ENCODE measurements at places on chromosomes 5 and 9.

- no peak for DNase-seq
These were observed 28.4 kb upstream of the TRIO start for GRCh38 chr5:14114615-14115251.

DNA sequence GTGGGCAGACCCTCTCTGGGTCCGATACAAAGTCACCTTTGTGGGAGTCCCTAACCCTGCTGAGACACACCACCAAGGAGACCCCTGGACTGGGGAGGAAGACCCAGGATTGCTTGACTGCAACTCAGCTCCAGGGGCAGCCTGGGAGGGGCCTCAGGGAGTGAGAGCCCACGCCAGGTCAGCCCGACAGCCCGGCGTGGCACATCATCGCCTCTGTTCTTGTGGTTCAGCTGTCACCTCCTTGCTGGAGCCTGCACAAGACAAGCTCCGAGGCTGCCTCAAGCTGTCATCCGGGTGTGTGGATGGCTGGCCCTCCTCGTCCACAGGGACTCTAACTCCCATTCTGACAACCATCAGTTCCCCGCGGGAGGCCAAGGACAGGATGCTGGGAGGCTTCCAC, 133.6 kb downstream of the ZNF354C start:
- DNase-seq = no peak

GRCh38 chr9:18396102-18396728, 77.7 kb upstream of the ADAMTSL1 start:
- DNase-seq = no peak

- DNase-seq = no peak
These were observed 1.1 kb downstream of the FKBP15 start for GRCh38 chr9:113219969-113220368.

- DNase-seq = no peak
These were observed 30.9 kb downstream of the NR4A3 start for GRCh38 chr9:99852617-99853016.

- DNase-seq = no peak
These were observed 197.9 kb downstream of the GOLPH3 start for GRCh38 chr5:31976169-31976568.

- no peak for DNase-seq
These were observed 3.5 kb downstream of the PAM start for GRCh38 chr5:102758576-102758975.

DNA sequence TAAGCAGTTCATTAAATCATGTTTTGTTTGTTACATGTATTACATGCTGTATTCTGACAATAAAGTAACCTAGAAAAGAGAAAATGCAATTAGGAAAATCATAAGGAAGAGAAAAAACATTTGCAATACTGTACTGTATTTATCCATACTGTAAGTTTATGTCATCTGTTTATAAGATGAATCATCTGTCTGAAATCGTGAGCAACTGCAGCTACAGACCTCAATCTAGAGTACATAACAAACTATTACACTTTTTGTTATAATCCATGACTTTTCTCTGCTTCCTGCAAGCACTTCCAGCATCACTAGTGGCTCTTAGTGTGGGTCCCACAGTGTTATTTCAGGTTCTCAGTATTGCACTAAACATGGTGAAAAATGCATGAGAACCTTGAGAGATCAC, 144.4 kb upstream of the NR4A3 start:
- no peak for DNase-seq

- DNase-seq = no peak
These were observed 1.4 kb downstream of the OTULIN start for GRCh38 chr5:14665949-14666348.

GRCh38 chr5:59528202-59528862, 365.2 kb downstream of the PDE4D start:
- DNase-seq = no peak

DNA sequence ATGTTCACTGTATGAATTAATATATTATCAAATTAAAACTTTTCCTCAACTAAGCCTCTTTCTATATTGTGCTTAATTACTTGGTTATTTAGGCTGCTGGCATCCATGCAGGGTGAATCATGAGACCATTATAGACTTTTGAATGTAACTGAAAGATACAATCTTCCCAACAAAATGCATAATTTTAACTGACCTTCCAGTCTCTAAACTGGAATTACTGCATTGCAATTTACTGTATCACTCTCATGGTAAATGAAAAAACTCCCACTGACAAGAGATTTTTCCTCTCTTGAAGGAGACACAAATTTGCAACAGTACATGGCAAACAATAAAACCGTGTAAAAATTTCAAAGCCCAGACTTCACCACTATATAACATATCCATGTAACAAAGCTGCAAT, 349.5 kb downstream of the DRD1 start:
- no peak for DNase-seq

GRCh38 chr5:22965960-22966359, 112.8 kb upstream of the CDH12 start:
- DNase-seq = no peak

DNA sequence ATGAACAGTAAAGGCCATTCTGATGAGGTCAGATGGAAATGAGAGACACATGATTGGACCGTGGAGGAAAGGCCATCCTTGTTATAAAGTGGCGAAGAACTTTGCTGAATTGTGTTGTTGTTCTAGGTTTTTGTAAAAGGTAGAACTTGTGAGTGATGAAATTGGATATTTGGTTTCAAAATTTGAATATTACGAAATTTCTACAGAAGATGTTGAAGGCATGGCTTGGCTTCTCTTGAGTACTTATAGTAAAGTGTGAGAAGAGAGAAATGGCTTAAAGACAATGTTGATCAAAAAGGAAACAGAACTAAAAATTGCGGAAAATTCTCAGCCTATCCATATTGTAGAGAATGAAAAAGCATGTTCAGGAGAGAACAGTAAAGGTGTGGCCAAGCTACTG, 166.6 kb upstream of the S1PR3 start:
- no peak for DNase-seq

DNA sequence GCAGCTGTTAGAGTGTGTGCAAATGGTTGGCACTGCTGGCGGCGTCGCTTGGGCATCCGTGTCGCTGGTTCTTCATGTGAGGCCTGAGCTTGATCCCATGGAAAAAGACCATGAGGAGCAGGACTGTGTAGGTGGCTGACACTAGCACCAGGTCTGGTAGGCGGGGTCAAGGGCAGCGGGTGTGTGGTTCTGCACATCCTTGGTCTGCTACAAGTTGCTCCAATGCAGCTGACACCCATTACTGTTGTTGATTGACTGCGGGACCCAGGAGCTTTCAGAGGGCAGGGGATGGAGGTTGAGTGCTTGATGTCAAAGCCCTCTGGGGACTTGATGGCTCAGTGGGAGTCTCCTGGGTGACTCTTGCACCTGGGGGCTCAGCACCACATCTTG, 29.0 kb upstream of the PITX1 start:
- no peak for DNase-seq

DNA sequence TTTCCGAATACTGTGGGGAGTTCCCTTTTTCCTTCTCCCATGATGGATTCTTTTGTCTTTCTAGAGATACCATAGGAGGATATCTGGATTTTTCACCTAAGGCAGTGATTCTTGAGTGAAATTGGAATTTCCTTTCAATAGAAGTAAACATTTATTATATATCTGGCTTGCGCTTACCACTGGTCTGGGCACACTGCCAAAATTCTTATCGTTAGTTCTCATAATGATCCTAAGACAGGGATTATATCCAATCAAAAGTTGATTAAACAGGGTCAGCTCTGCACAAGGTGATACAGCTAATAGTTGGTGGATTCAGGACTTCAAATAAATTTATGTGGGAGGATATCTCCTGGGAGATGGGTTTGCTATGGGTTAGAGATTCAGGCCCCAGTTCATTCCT, 9.6 kb downstream of the TLE4 start:
- DNase-seq = no peak

- DNase-seq = no peak
These were observed 9.4 kb downstream of the FYB1 start for GRCh38 chr5:39209924-39210323.

DNA sequence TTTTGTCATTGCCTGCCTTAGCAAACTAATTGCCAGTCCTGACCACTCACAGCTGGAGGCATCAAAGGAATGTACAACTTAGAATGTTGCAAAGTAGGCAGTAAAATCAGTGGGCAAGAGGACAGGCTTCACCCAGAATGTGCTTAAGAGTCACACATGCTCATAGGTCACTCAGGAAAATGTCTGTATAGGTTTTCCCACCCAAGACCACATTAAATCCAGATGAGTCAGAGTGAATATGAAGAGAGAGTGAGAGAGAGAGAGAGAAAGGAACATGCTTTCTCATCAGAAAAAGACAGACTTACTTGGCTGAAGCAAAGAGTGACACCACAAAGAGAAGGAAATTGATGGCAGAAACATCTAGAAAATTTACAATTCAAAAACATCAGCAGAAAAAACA, 37.9 kb downstream of the PLEKHG4B start:
- no peak for DNase-seq

GRCh38 chr9:36797471-36798220, 225.0 kb downstream of the MELK start:
- no peak for DNase-seq

DNA sequence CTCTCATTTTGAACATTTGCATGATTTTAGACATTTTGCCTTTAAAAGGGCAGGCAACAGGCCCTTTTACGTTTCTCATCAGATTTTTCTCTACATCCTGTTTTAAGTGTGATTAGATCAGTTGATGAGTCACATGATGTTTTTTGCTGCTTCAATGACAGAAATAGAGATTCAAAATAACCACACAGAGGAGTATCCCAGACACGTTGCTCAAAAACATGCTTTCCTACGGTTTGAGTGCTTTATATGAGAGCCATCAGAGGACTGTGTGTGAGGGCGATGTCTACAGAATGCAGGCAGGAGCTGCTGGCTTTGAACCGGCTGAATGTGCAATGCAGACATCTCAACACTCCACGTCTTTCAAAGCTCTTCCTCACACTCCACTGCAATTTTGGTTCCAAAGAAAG, 42.1 kb downstream of the OTULIN start:
- DNase-seq = no peak

DNA sequence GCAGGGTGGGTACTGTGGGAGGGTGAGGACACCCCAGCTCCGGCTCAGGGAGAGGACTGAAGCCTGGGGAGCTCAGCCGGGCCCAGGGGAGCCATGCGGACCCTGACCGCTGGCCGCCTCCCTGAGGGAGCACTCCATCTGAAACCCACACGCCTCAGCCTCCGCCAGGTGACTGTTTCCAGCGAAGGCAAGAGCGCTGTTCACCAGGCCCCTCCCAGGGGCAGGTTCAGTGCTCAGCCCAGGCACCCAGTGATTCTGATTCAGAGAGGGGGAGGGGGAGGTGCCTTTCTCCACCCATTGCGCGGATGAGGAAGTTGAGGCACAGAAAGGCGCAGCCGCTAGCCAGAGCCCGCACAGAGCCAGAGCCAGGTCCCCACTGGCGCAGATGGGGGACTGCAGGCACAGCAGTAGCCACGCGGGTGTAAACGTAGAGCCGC, 27.0 kb downstream of the ADGRD2 start:
- no peak for DNase-seq

GRCh38 chr9:130948266-130948665, 9.2 kb upstream of the FIBCD1 start:
- DNase-seq = no peak

DNA sequence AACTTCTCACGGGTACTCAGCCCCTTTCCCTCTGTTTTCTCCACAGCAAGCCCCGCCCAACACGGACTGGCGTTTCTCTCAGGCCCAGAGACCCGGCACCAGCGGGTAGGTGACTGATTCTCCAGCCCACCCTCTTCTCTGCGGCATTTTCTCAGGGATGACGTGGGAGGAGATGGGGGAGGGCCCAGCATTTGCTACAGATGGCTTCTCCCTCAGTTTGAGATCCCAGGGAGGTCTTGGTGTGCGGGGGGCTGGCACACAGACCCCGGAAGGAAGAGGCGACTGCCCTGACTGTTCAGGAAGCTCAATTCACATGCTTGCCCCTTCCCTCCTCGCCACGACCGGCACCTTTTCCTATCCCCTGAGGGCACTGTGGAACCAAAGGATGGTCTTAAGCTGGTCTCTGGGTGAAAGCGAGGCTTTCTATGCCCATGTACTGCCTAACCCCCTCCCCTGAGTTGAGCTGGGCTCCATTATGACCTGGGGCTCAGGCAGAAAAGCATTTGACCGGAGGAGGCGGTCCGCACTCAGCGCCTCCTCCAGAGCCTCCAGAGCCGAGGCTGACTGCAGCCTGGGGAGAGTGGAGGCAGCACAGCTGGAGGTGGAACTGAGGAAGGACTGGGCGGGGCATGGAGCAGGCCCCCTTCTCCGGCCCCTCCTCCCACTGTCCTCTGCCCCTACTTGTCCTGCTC, 6.0 kb downstream of the PCDHGC5 start:
- no peak for DNase-seq

DNA sequence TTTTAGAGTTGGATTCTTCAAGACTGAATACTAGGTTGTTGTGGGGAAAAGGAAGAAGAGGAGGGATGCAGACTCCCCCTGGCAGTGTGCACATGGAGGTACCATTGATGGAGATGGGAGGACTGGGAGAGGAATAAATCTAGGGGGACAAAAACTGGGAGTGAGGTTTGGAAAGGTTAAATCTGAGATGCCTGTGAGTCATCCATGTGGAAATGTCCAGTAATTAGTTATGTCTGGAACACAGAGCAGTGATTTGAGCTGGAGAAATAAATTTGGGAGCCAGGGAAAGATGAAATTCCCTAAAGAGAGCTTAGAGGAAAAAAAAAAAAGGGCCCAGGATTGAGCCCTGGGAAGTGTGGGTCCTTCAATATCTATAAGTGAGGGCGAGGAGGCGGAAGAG, 8.0 kb upstream of the CCIN start:
- no peak for DNase-seq

DNA sequence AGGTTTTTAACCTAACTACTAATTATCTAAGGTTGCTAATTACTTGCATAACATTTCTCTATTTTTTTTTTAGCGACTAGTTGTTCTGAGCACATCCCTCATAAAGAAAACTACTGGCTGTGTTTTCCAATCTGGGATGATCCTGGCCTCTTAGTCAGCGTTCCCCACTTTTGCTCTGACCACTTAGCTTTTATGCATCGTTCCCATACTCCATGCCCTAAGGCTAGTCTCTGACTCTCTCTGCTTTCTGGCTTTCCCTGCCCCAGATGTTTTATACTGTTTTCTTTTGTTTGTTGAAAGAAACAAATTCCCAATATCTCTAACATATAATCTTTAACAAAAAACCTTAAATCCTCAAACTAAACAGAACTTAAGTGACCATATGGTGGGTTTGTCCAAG, 217.9 kb downstream of the SPATA31D1 start:
- DNase-seq = no peak

GRCh38 chr5:95043234-95043633, 241.7 kb downstream of the MCTP1 start:
- DNase-seq = no peak

DNA sequence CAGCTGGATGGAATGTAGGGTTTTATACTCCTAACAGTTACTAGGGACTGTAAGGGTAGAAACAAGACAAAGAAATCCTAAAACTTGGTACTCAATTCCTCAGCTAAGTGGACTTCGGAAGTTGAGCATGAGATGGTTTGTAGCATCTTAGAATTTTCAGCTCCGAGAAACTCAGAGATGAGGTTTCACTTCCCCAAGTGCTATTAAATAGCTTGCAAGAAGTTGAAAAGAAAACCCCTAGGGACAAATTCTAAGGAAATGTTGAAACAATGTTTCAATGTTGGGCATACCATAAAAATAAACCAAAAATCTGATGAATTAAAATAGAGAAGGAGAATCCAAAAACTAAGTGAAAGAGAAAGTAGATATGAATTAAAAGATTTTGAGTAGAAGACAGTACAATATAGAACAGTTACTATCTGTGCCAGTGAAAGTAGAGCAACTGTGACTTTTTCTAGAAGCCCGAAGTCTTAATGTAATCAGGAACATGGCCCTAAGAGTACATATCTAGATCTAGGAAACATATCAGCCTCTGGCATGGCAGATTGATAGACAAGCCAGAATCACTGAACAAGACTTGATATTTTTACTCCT, 308.6 kb upstream of the RGMB start:
- DNase-seq = no peak

- no peak for DNase-seq
These were observed 7.8 kb downstream of the NOL6 start for GRCh38 chr9:33465596-33466564.

Measured in tibial nerve (tissue), 4 donors.